ENCODE measurements at places on chromosomes 4 and X.
A peak's percentile ranks its signal among the peaks of the same experiment; 100 is the strongest.

- no peak for DNase-seq
Measured at GRCh38 chr4:165481053-165481835, 102.4 kb downstream of the CPE start.

- DNase-seq = no peak
Measured at GRCh38 chr4:116529129-116529528, 556.2 kb downstream of the TRAM1L1 start.

DNA sequence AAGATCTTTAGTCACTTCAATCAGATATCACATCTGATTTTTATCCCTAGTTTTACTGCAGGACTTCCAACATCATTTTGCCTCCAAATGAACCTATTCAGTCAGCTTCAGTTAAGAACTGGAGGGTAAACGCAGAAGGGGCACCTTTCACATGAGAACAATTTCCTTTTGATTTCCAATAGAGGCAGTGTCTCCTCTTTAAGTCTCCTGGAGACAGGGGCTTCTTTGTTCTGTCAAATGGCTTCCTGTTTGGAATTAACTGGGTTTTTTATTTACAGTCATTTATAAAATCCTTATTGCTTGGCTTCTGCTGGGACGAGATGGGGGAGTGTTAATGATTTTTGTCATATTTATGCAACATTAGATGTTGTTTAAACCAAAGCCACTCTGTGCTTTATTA, 164.0 kb downstream of the STK32B start:
- no peak for DNase-seq

GRCh38 chr4:18568600-18568999, 547.0 kb upstream of the LCORL start:
- DNase-seq = no peak

GRCh38 chr4:15738877-15739276, 36.0 kb downstream of the BST1 start:
- peak; percentile 36 for DNase-seq

DNA sequence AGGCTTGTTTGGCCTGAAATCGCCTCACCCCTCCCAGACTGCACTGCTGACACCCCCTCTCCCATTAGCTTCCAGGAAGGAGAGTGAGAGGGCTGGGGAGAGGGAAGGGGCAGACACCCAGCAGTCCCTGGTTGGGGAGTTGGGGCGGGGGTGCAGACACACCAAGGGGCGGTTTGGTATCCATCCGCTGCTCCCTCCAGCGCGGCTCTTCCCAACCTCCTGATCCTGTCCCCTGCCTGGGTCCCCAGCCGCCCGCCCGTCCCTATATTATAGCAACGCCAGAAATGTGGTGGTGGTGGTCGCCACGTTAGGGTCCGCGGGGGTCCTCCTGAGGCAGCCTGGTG, 24.9 kb downstream of the GPRASP3 start:
- no peak for DNase-seq

GRCh38 chr4:159543831-159544230, 441.0 kb downstream of the RAPGEF2 start:
- no peak for DNase-seq

DNA sequence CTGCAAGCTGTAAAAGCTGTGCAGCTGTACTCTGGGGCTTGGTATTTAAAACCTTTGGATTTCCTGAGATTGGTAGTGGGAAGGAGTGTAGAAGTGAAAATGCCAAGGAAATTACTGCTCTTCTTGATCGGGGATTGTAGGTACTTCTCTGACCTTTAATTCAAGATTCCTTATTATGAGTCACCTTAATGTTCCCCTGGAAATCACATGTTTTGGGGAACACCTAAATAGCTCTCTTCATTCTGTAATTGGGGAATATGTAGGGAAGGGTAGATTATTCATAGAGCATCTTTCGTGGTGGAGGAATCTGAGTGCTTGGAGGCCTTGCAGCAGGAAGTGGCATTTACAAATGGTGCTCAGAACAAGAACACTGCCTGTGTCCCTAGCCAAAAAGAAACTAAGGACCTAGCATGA, 137.8 kb downstream of the UCHL1 start:
- DNase-seq = no peak

GRCh38 chrX:80014141-80014940, at the start of gene TBX22:
Gene TBX22, plus strand, starts transcription at chrX:80014753. Its CDS starts 7,517 bp downstream, at chrX:80022270.
- DNase-seq = no peak

GRCh38 chr4:10584042-10584441, 100.5 kb downstream of the CLNK start:
- DNase-seq = peak; percentile 3

DNA sequence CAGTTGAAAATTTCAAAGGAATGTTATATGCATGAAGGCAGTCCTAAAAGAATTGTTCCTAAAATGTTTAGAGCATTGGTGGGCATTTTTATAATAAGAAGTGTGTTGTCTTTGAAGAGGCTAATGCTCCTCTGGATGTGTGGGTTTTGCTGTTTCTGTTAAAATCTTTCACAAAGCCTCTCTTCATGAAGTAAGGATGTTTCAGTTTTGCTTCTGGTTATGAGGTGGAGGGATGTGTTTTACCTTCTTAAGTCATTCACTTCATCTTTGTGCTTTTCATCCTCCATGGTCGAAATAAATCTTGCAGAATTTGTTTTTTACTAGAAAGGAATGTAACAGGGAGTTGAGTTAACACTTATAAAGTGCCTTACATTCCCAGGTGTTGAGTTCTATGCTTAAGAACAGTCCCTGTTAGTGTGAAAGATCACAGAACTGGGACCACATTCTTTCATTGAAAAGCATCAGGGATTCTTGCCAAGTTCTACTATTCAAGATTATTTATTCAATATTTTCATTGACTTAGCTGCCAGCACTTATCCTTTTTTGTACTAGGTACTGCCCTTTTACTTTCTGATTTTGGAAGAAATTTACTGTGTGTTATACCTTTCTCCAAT, 21.1 kb downstream of the FHIP1A start:
- DNase-seq = no peak

DNA sequence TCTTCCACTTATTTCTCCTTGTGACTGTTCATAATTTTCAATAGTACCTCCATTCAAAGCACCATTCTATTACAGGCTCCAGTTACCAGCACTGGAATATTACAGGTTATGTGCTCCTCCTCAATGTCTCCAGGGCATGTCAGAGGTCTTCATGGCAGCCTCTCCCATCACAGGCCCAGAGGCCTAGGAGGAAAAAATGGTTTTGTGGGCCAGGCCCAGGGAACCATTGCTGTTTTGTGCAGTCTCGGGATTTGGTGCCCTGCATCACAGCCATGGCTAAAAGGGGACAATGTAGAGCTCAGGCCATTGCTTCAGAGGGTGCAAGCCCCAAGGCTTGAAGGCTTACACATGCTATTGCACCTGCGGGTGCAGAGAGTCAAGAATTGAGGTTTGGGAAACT, 7.2 kb upstream of the PNMA3 start:
- DNase-seq = no peak

DNA sequence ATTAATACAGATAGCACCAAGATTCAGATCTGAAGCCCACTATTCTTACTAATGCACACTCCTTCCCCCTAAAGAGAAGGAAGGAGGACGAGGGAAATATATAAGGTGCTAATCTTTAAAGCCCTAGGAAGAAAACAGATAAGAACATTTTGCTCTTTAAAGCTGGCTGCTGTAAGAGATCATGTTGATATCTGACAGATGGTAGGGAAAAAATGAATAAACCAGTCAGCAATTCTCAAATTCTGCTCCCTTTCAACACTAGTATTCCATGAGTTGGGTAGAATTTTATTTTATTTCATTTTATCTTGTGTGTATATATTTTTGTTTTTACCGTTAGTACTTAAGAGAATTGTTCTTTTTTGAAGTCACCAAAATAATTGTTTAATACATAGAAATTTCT, 19.2 kb downstream of the OTC start:
- DNase-seq = no peak

DNA sequence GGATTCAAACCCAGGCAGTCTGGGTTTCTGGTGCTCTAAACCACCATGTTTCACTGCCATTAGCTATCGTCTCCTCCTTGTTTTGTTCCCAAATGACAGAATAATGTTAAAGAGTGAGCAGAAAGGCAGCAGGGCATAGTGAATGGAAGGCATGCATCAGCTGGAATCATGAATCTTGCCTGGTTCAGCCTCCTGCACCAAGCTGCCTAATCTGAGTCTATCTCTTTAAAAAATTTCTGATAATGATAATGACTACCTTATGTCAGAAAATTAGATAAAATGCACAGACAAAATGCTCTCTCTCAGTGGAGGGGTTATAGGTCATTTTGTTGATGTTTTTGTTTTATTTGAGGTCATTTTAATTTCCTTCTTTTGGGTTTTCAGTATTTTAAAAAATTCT, 187.4 kb downstream of the RASL11B start:
- no peak for DNase-seq

DNA sequence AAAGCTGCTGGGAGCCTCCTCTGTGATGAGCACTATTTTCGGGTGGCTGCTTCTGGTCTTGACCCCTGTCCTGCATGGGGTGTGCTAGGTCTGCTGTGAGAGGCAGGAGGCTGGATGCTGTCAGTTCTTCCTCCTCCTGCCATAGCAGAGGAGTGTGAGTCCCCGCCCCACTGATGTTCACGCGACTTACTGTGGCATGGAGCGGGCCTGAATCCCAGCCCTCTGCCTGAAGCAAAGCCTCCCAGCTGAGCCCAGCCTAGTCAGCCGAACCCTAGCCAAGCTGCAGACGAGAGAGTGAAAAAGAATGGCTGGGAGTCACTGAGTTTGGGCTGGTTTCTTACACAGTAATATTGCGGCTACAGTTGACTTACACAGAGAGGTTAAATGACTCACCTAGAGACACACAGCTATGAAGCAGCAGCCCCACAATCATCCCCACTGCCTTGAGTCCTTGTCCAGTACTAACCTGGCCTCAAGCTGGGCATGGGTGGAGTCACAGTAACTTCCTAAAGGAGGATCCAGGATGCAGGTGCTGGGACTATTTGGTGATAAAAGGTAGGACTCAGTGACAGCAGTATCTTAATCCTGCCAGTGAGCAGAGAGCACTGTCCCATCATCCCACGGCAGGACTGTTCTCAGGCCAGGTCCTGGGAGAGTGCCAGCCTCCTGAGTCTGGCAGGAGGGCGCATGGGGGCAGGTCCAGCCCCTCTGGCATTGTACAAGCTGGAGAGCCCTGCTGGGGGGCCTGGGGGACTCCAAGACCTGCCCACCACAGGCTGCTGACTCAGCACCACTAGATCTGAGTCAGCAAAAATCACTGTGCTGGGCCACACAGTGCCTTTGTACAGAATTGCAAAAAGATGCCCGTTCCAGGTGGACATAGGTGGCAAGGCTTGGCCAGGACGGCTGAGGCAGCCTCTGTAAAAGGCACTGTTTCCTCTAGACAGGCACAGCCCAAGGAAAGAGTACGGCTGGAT, 60.4 kb upstream of the CRMP1 start:
- DNase-seq = no peak

- DNase-seq = no peak
Measured at GRCh38 chrX:154371789-154372300, 2.6 kb downstream of the FLNA start.

GRCh38 chrX:38898261-38898660, 97.0 kb downstream of the MID1IP1 start:
- no peak for DNase-seq

GRCh38 chr4:141028024-141028529, 105.2 kb downstream of the RNF150 start:
- DNase-seq = no peak

GRCh38 chr4:5184606-5185005, 133.3 kb downstream of the STK32B start:
- no peak for DNase-seq

- DNase-seq = no peak
Measured at GRCh38 chrX:51922561-51922960, 29.1 kb downstream of the MAGED1 start.

GRCh38 chr4:111187108-111187507, 564.2 kb upstream of the PITX2 start:
- DNase-seq = no peak

DNA sequence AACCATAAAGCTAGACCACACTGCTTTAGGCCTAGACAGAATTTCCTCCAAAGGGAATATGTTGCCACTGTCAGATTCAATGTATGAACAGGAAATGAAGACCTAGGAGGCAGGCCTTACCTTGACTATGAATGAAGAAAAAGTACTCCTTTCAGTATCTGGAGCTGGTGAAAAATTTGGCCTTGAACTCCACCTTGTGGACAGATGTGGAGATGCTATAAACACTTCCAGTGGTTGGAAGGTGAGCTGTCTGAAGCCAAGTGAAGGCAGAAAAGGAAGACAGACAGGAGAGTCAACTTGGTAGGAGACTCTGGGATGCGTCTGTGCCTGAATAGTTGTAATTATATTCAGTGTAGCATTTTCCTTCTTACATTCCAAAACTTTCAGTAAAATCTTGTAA, 17.2 kb downstream of the SPIN3 start:
- DNase-seq = peak; percentile 24

GRCh38 chr4:85414972-85415371, 60.0 kb upstream of the ARHGAP24 start:
- DNase-seq = no peak

- DNase-seq = no peak
Measured at GRCh38 chr4:155546451-155546850, 120.2 kb upstream of the GUCY1A1 start.

GRCh38 chrX:136041254-136041812, 56.1 kb downstream of the SLC9A6 start:
- DNase-seq = no peak

GRCh38 chr4:77921701-77922100, 59.1 kb downstream of the MRPL1 start:
- DNase-seq = no peak

- DNase-seq = no peak
Measured at GRCh38 chr4:79232540-79232939, 93.3 kb downstream of the NAA11 start.

GRCh38 chr4:154406018-154406795, 85.4 kb downstream of the DCHS2 start:
- no peak for DNase-seq

DNA sequence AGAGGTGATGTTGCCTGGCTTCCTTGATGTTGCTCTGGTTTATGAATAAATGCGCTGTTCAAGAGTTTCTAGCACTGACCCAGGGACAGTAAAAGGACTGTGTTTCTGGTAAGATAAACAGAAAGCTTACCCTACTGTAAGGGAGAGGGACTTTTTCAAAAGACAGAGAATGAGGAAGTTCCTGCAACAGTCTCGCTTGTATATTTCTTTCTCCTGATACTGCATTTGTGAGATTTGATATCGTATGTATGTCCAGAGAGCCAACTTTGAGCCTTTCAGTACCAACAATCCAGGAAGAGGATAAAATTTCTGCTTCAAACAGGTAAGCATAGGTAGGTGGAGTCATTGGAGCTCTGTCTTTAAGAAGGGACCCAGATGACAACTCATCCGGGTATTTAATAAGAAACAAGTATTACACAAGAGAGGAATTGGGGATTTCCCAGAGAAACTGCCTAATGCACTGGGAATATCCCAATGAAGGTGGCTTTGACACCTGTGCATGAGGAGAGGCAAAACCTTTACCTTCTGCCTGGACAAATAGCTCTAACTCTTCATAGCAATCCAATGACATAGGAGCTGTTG, 773 bp downstream of the DAPP1 start:
- DNase-seq = no peak

- no peak for DNase-seq
Measured at GRCh38 chrX:625137-625691, 5.4 kb upstream of the SHOX start.

- DNase-seq = no peak
Measured at GRCh38 chr4:23805450-23805851, 84.4 kb downstream of the PPARGC1A start.

- DNase-seq = no peak
Measured at GRCh38 chr4:56311299-56311975, 75.9 kb downstream of the AASDH start.

- DNase-seq = no peak
Measured at GRCh38 chr4:87228262-87228860, 7.9 kb upstream of the KLHL8 start.

- DNase-seq = no peak
Measured at GRCh38 chr4:181599134-181599533, 644.1 kb upstream of the TENM3 start.
